Stimulated activated CD8-positive, alpha-beta memory T cell treated with anti-CD3 and anti-CD28 coated beads, Interleukin-4, amount 100 ng/mL, for 1 hour (primary cell): ENCODE measurements at places on chromosomes 12 and 14.

GRCh38 chr14:75661499-75661814 lies 411 bp downstream of the TTLL5 start:
- DNase-seq = no peak

- no peak for DNase-seq
Observed at GRCh38 chr12:40499856-40500255, 192.4 kb upstream of the CNTN1 start.

DNA sequence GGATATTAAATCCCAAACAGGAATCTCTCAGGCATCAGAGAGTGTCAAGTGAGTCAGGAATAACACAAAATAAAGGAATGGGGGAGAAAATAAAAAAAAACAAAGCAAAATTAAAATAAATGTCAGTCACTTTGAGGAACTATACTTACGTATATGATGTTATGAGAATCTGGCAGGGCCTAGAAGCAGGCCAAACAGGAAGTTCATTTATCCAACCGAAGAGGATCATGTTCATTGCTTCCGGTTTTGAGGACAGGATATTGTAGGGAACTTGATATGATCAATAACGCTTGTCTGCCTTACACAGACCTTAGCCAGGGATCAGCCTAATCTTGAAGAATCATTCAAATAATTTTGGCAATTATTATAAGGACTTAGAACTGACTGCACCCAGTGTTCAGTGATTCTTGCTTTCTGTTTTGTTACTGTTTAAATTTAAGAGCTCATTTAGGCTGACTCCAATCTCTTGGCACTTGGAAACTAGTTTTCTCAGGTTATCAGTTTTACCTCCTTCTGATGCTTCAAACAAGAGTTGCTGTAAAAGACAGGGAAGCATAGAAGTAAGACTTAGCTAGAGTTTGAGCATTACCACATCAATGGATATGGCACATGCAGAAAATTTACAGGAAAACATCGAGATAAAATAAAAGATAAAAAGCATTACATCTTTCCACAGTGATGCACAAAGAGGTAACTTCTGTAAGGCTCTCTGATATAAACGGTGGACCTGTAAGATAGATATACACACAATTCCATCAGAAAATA lies 53.4 kb downstream of the ZFC3H1 start:
- DNase-seq = no peak

- no peak for DNase-seq
Observed at GRCh38 chr14:69312608-69313007, 52.6 kb downstream of the GALNT16 start.

- peak; percentile 53 for DNase-seq
Observed at GRCh38 chr12:6563448-6564050, 4.5 kb downstream of the NOP2 start.

DNA sequence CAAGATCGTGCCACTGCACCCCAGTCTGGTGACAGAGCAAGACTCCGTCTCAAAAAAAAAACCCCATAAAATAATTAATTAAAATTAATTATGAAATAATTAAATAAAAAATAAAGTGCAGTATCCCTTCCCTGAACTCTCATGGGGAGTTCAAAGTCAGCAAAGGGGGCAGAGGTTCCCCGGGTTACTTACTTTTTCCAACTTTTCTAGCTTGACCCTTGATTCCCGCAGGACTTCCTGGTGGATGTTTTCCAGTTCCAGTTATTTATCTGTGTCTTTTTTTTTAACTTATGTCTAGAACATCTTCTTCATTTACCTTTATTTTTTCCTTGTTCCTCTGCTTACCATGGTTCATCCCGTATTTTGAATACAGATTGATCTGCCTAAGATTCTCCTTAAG lies 197.4 kb downstream of the EPS8 start:
- no peak for DNase-seq

DNA sequence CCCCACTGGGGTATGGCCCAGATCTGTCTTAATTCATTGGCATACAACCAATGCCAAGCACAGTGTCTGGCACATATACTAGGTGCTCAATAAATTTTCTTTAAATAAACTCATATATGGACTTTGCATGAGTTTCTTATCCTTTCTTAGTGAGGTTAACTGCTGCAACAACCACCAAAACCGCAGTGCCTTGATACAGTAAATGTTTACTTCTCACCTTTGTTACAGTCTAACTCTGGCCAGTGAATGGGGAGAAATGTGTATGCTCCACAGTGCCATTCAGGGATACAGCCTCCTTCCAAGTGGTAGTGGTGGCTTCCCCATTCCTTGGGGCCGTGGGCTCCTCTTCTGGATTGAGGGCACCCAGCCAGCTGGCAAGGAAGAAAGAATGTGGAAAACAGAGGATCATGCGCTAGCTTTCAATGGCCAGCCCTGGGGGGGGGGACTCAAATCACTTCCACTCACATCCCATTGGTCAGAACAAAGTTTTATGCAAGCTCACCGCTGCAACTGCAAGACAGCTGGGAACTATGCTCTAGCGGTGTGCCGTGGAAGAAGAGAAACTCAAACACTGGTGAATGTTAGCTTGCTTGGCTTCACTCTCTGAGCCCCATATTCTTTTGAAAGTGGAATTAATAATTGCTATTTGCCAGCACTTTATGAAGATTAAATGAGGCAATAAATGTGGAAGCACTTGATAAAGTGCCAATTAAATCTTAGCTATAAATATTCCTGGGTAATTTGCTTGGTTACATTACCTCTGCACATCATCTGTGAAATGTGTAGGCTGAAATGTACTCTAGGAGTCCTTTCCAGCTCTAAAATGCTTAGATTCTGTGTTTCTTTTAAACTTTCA lies 51.0 kb upstream of the SOCS2 start:
- DNase-seq = no peak

- DNase-seq = no peak
Observed at GRCh38 chr12:113994051-113994450, 27.9 kb upstream of the RBM19 start.

DNA sequence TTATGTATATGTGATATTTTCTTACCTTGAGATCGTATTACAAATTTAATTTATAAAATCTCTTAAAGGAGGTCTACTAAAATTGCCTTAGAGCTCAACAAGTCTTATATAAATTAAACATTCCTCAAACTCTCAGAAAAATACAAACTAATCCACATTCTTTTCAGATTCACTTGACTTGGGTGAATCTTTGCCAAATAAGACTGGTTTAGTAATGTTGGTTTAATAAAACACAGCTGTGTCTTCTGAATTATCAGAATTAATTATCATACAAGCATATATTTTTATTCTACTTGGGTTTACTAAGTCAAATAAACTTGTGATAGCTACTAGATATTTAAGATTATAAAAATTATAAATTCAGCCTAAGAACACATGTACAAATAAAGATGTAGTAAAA lies 13.3 kb downstream of the GLIPR1L2 start:
- no peak for DNase-seq

GRCh38 chr12:68131867-68132414 lies 27.6 kb downstream of the IFNG start:
- no peak for DNase-seq

DNA sequence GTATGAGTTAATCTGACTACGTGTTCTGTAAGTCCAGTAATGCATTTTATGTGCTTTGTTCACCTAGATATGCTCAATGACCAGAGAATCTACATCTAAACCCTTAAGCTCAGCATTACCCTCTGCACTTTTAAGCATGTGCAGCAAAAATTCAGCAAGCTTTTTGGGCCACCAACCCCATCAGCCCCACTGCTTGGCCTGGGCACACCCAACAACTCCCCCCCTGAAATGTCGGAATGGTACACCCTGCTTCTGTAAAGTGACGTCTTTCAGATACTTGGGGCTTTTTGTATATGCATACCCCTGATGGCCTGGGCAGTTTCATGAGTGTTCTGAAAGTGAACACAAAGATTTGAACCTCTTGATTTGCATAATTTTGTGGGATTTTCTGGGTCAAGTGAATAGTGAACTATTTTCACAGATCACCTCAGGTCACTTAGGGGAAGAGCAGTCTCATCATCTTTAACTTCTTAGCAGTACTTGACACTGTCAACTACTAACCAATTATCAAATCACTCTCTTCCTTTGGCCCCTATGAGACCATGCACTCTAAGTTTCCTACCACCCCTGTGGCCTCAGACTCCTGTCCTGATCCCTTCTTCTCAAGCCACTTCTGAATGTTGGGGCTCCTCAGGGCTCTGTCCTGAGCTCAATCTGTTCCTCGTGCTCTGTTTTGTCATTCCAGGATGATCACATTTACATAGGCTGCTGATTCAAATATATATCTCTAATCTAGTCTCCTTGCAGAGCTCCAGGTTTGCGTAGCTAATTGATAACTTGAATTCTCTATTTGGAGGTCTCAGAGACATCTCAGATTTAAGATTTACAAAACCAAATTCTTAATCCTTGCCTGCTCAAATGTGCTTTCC lies 36.3 kb upstream of the PPM1A start:
- no peak for DNase-seq

DNA sequence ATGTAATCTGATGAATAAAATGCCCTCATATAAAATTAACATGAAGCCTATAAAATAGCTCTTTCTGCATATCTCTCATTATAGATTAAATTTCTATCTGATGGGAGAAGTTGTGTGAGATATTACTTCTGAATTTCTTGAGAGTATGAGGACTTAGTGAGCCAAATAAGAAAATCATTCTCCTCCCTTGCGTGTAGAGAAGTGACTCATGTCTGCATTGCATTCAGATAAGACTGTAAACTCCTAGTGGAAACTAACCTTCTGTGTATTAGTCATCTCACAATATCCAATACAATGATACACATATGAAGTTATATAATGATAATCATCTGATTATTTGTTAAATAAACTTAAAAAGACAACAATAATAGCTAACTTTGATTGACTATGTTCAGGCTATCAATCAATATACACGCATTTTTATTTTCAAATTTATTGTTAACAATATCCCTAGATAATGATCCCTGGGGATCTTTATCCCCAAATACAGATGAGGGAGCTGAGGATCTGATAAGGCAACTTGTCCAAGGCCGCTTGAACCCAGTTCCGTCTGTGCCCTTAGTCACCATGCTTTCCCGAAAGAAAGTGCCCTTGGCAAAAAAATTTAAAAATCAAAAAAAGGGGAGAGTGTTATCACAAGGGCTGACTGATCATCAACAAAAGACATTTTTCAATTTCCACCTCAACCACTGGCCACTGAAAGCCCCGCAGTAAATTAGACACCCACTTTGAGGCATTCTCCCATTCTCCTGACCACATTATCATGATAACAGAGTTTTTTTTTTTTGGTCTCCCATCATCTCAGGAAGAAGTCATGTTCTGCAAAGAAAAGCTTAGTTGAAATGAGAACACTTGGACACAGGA lies 189.2 kb upstream of the RASSF8 start:
- DNase-seq = no peak

DNA sequence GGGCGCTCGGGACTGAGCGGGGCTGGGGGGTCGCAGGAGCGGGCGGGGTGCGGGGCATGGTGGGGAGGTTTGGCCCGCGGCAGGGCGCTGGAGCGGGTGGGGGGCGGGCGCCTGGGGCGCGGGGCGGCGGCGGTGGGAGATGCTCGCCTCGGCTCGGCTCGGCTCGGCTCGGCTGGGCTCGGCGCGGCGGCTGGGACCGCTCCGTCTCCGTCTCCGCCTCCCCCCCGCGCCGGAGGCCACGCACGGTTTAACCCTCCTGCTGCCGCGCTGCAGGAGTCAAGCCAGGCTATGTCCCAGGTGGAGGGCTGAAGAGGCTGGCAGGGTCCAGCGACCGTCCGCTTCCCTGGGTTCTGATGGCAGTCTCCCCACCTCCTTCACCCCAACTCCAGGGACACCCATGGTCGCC lies at the start of gene PIANP:
Gene PIANP (minus strand): TSS at position 170 of the 406 bp plus-strand sequence. CDS start 2,754 bp downstream, outside the sequence.
- DNase-seq = peak; percentile 10

GRCh38 chr12:1872448-1872847 lies 46.0 kb downstream of the CACNA2D4 start:
- DNase-seq = no peak

DNA sequence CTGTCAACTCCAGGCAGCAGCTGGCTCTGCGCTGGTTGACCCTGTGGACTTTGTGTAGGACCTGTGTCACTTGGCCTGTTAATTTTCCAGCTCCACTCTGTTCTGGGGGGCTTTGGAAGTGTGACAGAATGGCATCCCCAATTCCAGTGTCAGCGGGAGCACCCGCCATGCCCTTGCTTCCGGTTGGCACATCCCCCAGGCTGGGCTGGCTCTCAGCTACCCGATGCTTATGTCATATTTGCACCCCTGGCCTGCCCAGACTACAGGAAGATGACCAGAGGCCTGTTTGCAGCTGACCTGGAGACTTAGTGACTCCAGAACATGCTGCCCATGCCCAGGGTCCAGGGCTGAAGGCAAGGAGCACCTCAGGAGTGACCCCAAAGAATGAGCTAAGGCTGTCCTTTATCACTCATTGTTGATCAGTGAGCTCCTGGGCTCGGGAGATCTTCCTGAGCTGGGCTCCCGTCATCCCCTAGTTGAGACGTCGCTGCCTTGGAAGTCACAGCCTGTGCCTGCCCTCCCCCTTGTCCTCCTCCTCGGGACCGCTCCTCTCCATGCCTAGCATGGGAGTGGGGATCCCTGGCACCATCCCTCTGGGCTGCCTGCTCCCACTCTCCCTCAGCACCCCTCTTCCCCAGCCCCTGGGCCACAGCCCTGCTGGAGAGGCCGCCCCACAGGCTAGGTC lies 163.4 kb upstream of the RTL1 start:
- no peak for DNase-seq

GRCh38 chr12:46445551-46446235 lies 73.1 kb upstream of the SLC38A2 start:
- no peak for DNase-seq

GRCh38 chr12:64170024-64170423 lies 52.1 kb downstream of the KICS2 start:
- DNase-seq = no peak

GRCh38 chr12:25725931-25726330 lies 172.8 kb upstream of the LMNTD1 start:
- DNase-seq = no peak

DNA sequence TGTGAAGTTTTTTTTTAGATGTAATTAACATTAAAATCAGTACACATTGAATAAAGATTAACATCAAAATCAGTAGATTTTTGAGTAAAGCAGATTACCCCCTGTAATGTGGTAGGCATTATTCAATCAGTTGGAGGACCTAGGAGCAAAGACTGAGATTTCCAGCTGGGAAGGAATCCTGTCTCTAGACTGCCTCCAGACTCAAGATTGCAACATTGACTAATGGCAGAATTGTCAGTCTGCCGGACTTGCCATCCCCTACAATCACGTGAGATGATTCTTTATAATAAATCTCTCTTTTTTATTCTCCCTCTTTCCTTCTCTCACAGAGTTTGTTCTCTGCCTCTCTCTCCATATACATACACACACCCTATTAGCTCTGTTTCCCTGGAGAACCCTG lies 51.4 kb upstream of the SLC6A15 start:
- no peak for DNase-seq

- DNase-seq = no peak
Observed at GRCh38 chr12:2960390-2960956, 1.3 kb downstream of the TEAD4 start.

- DNase-seq = no peak
Observed at GRCh38 chr14:77882098-77882497, 82.2 kb downstream of the ADCK1 start.

DNA sequence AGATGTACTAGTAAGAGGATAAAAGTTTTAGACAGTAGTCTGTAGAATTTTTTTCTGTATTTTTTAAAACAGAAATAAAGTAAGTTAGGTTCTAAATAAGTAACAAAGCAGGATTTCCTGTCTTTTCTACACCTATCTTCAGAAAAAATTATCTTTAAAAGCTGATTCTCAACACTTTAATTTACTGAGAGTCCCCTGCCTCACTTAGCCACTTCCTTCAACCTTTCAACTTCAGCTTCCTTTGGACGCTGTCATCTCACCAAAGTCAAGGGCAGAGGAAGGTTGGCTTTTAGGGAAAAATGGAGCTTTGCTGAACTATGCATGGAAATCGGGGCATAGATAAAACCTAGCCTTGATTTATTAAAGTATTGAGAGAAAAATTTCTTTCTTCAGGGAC lies 44.9 kb upstream of the CERS5 start:
- DNase-seq = no peak

- DNase-seq = no peak
Observed at GRCh38 chr12:2229661-2230539, 177.1 kb downstream of the CACNA1C start.
